Kidney capillary endothelial cell (primary cell): ENCODE measurements at places on chromosomes 5 and 9.

DNA sequence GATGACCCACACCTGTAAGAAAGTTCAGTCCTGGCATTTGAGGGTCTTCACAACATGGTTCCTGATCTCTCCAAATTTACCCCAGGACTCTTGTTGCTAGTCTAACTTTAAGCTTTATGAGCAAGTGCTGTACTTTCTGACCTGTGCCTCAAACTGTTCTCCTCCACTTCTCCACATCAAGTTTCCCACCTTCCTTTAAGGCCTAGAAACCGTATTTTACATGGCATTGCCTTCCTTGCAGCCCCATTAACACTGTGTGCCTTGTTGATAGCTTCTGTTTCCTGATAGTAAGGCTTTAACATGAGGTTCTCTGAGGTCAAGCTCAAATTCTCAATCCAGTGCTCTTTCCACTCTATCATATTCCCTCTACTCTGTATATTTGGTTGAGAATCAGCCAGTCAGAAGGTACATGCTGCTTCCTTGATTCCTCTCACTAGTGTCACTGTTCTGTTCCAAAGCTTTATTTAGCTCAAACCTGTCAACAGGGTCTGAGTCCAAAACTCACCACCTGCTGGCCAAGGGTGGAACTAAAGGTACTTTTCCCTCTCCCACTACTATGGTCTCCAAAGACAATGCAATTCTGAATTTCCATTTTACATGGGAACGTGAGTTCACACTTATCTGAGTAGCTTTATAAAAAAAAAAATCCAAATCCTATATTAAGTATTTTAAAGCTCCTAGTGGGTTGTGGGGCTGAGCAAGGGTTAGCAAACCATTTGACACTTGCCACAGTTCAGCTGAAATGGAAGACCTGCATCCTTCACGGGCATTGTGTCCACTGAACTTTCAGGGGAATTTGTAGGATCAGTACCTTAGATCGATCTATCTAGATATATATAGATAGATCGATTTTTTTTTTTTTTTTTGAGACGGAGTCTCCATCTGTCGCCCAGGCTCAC lies 21.1 kb downstream of the VCP start:
- DNase-seq, result peak; percentile 52

- DNase-seq, result no peak
Observed at GRCh38 chr5:123875561-123876275, 363.7 kb downstream of the CSNK1G3 start.

DNA sequence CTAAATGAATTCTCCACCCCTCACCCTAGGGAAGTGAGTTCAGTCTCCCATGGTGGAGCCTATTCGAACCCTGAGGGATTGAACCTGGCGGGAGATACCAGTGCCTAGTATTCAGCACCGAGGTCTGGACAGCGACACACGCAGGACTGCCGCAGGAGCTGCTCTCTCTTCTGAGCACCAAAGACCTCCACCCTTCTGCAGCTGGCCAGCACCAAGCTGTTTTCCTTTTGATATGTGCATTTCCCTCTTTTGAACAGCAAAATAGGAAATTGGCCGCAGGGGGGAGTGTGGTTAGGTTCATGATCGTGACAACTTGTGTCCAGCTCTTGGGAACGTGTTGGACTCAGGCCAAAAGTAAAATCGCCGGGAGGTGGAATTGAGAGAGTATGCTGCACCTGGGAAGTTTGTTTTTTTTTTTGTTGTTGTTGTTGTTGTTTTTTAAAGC lies 1.2 kb upstream of the PCSK1 start:
- DNase-seq, result peak; percentile 67

- no peak for DNase-seq
Observed at GRCh38 chr9:137174722-137175293, 3.0 kb upstream of the TMEM210 start.

DNA sequence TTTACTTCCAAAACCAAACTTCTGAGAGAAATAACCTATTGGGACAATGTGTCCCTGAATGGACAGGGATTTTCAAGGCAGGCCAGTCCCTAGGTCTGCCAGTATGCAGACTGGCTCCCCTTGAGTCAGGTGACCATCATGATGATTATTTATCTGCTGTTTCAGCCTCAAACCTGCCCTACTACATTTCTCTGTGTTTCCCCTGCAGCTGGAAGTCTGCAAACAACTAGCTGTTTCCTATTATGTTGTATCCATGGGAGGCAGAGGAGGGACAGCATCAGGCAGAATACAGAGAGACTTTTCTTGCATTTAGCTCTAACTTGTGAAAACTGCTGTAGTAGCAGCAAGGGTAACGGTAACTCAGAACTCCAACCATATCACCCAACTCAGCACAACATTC lies 36.2 kb upstream of the IFNK start:
- no peak for DNase-seq

DNA sequence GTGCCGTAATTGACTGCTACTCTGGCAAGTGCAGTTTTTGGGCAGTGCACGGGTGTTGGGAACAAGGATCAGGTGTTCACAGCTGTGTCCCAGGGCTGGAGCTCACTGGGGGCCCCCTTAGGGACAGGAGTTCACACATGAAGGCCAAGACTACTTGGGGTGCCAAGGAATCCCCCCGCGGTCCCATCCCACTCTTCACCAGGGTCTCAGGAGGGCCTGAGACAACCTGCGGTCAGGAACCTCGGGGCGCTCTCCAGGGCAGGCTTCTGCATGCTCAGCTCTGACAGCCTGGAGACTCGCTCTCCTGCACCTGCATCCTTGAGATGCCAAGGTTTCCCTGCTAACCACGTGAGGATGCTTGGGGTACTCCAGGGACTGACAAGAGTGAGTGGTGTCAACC lies 2.3 kb upstream of the MAN1B1 start:
- no peak for DNase-seq

GRCh38 chr5:589173-589572 lies 23.0 kb upstream of the CEP72 start:
- DNase-seq, result no peak

GRCh38 chr9:127253446-127253845 lies 11.1 kb upstream of the GARNL3 start:
- DNase-seq, result no peak

- DNase-seq, result no peak
Observed at GRCh38 chr9:35993976-35994720, 36.2 kb upstream of the OR2S2 start.

GRCh38 chr5:33479311-33479710 lies 38.5 kb downstream of the TARS1 start:
- no peak for DNase-seq
